ENCODE measurements at places on chromosomes 7 and 10. TPM values are rescaled to one million over a fixed set of nuclear protein-coding genes. Genes with fewer than 3 reads are reported as not detected.

The EBLN1 gene
- not detected for total RNA-seq

The RAPGEF5 gene
- 0.29 TPM for total RNA-seq

The ERVW-1 gene
- not detected for total RNA-seq

The RBP4 gene
- total RNA-seq: not detected

The ATE1 gene
- 25.4 TPM for total RNA-seq

The DKK1 gene
- 101 TPM for total RNA-seq

The OPALIN gene
- not detected for total RNA-seq

The DNAJC12 gene
- 0.29 TPM for total RNA-seq

The ENO4 gene
- total RNA-seq: under 0.01 TPM
